ENCODE measurements at places on chromosomes 6 and 20. TPM values are rescaled to one million over a fixed set of nuclear protein-coding genes. Genes with fewer than 3 reads are reported as not detected.

GRCh38 chr6:138336221-138336620, 41.5 kb upstream of the SMIM28 start:
- no peak for DNase-seq

DNA sequence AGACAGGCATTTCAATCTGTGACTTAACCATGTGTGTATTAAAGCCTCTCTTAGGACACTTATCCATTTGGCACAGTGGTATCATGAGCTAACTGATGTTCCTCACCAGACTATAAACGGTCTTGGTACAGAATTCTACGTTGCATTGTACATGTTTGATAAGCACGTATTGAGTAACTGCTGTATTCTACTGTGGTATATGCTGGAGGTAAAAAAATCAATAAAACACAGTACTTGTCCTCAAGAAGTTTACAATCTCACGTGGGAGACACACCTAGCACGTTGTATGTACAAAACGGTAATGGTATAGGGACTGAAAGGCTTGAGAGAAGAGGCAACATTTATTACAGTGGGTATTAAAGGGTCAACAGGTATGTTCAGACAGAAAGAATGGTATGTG, 33.2 kb upstream of the FAM83C start:
- no peak for DNase-seq

DNA sequence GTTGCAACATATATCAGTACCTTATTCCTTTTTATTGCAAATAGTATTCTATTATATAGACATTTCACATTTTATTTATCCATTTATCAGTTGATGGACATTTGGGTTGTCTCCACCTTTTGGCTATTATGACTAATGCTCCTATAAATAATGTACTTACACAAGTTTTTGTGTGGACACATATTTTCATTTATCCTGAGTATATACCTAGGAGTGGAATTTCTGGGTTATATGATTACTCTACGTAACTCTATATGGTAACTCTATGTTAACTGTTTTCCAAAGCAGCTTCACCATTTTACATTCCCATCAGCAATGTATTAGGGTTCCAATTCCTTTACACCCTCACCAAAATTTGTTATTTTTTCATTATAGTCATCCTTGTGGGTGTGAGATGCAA, 405.0 kb downstream of the ESR1 start:
- no peak for DNase-seq

GRCh38 chr6:33990061-33990541, 155.8 kb downstream of the GRM4 start:
- no peak for DNase-seq

DNA sequence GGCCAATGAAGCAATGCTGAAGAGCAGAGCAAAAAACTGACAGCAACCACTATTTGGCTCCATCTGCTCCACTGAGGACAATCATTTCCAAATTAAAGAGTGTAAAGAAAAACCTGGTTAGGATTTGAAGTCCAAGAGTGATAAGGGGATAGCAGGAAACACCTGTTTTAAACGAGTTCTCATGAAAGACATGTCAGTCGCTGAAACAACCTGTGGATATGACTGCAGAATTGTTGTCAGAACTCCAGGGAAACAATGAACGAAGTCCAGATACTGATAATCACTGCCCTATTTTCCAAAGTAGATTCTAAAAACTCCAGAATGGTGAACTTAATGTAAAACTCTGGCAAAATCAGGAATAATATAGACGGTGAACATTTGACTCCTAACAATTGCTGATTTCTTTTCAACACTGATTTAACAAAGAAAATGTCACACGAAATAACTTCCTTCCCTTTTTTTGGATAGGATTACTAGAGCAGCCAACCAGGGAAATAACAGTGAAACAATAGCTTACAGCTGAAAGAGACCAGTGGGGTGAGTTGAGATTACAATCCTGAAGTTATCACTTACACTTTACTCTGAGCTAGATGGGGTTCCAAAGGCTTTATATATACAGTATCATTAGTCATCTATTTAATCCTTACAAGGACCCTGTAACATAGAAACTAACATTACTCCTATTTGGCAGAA, 83.7 kb downstream of the ELOVL5 start:
- no peak for DNase-seq

GRCh38 chr6:155103816-155104366, 108.8 kb downstream of the TIAM2 start:
- DNase-seq: no peak

- no peak for DNase-seq
Measured at GRCh38 chr20:42492290-42492689, 697.4 kb downstream of the PTPRT start.

- DNase-seq: peak; percentile 34
Measured at GRCh38 chr20:25300496-25301170, 52.7 kb downstream of the PYGB start.

- DNase-seq: no peak
Measured at GRCh38 chr6:2713473-2714110, 37.1 kb downstream of the MYLK4 start.

GRCh38 chr6:129494099-129494498, 215.9 kb downstream of the ARHGAP18 start:
- peak; percentile 46 for DNase-seq

DNA sequence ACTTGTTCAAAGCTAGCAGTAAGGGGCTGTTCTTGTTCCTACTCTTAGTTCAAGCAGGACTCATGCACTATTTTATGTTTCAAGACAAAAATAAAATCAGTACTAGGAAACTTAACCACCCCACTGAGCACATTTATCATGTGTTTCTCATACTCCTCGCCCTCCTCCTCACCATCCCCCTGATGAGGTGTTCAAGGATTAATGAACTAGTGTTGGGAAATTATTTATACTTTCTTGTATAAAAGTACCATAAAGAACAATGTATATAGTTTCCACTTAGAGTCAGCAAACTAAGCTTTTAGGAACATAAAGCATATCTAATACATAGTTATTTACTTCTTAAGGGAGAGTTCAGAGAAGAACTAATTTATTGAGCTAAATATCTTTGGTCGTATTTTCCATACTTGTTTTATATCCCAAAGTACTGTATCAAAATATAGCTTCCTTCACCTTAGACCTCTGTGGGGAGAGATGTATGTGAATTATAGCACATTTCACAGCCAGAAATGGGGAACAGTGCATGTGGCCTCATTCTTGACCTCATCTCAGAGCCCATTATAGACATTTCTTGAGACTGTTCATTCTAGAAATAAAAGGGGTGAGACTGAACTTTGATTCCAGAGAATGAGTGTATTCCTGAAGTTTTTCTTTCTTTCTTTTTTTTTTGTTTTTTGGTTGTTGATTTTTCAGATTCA, 326.5 kb upstream of the MAP3K7 start:
- no peak for DNase-seq

DNA sequence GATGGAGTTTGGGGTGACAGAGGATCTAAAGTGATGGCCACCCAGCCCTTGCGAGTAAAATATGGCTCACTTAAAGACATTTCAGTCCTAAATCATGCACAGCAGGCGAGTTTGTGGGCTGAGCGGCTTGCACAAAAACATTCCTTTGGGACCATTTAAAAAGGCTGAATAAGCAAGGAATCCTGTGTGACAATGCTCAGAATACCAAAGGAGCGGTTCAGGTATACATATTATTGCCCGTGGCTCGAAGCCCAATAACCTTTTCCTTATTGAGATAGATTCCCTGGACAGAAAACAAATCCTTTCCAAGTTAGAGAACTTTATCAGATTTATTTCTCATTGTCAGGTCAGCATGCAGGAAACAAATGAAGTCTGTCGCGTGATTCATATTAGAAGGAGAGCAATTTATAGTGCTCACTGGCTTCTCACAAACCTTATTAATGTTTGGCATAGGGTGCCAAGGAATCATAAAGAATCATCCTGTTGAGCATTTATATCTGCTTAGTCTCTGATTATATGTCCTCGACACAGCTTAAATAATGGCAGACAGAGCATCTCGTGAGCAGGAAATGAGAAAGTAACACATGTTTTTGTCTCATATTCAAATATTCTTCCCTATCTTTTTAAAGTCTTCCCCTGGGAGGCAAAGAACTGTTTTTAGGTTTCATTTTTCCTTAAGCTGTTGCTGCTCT, 121.3 kb downstream of the TRMT11 start:
- no peak for DNase-seq

DNA sequence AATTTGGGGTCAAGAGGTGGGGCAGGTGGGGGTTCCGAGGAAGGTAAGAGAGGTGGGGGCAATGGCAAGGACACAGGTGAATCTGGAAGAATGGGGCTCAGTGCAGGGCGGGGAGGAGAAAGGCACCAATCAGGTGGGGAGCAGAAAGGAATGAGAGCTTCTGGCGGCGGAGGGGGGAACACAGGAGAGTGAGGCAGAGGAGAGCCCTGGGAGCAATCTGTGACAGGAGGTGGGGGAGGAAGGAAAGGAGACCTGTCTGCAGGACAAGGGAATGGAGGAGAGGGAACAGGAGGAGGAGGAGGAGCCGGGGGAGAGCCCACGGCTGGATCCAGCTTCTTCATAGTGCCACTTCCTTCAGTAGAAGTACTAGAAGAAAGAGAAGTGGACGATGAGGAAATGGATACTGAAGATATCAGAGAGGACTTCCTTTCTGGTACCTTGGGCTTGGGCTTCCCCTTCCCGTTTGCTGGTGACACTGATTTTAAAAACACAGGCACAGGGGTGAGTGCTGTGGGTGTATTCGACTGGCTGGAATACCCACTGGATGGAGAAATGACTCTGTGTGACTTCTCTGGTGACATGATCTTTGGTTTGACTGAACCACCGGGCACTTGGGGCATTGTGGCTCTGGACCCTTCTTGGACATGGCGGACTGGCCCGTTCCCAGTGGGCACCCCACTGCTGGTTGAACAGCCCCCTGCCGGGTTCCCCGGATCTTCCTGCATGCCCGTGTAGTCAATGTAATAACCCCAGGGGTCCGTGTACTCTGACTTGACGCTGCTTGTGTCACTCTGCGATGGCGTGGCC, 27.4 kb downstream of the HEBP2 start:
- no peak for DNase-seq

- no peak for DNase-seq
Measured at GRCh38 chr6:118899948-118900347, 6.0 kb downstream of the ASF1A start.

DNA sequence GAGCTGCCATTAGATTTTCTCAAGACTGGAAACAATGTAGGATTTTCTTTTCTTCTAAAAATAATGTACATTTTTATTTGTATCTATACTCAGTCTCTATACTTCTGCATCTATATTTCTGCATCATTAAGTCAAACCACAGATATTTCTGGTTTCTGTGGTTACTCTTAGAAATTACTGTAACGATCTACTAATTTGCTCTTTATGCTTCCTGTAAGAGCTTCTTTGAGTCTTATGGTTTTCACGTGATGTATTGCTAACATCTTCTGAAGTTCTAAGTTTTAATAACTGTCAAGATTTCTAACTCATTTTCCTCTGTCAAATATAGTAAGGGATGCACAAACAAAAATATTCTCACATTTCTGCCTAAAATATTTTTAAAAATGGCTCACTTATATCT, 1144.5 kb downstream of the HACE1 start:
- no peak for DNase-seq

DNA sequence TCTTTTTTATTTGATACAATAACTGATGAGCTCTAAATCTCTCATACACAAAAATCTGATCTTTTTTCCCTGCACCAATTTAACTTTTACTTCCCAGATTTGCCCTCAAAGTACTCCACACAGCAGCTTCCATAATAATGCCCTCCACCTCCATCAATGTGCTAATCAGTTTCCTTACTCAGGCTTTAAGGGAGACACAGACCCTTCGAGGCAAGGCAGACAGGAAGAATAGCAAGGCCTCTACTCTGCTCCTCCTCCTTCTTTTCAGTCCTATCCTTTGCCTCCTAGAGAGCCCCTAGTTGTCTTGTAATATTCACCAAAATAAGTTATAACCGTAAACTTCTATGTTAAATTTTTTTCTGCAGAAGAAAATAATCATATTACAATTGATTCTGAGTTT, 444.9 kb upstream of the RNF217 start:
- DNase-seq: no peak

GRCh38 chr20:25139029-25139705, 56.3 kb upstream of the ENTPD6 start:
- no peak for DNase-seq

DNA sequence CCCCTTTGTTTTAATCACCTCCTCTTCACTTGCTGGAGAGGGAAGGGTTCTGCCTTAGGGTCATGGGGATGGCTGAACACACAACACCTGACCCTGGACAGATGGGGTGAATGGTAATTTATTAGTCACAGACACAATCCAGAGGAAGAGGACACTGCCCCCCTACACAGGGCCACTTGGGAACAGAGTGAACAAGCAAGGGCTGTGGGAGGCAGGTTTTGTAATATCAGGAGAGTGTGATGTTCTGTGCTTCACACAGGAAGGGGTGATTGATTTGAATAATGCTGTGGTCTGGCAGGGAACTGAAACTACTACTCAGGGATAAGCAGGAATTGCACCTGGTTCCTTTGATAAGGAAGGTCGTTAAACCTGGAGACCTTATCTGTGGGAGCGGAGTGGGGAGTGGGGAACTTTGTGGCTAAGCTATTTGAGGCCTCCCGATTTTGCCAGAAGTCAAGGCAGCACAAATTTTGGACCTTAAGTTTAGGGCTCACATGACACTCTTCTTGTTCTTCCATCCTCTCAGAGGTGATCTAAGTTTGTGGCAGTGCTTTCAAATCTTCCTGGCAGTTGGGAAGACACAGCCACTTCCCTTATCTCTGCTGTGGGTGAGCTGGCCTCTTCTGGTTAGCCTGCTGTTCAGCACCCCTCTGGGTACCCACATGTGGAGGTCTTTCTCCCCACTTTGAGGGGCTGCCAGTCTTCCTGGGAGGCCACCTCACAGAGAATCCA, 77.8 kb downstream of the CD164 start:
- peak; percentile 2 for DNase-seq

GRCh38 chr6:27471365-27472115, 1.4 kb downstream of the ZNF184 start:
- DNase-seq: no peak

- DNase-seq: peak; percentile 92
Measured at GRCh38 chr6:161038229-161039031, 46.9 kb downstream of the MAP3K4 start.

DNA sequence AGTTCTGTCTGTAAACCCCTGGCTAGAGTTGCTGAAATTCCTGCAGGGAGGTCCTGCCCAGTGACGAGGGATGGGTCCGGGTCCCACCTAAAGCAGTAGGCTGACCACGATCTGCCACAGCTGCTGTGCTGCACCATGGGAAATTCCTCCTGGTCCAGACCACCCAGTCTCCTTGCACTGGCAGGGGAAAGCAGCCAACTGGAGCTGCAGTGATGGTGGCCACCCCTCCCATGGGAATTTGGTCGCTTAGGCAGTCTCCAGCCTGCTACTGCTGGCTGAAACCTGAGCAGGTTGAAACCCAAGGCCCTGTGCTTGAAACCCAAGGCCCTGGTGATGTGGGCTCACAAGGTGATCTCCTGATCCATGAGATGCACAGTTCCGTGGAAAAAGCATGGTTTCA, 23.9 kb upstream of the MOXD1 start:
- DNase-seq: no peak

GRCh38 chr6:18314317-18314997, 50.1 kb upstream of the DEK start:
- DNase-seq: no peak

The ULBP2 gene
- 1.8 TPM for total RNA-seq

The DLGAP4 gene
- total RNA-seq: 25.9 TPM

The DDX43 gene
- total RNA-seq: 3.1 TPM

The PPP1R14C gene
- 0.17 TPM for total RNA-seq

The MCCD1 gene
- not detected for total RNA-seq

The FITM2 gene
- 8.6 TPM for total RNA-seq

The C6orf163 gene
- 1.8 TPM for total RNA-seq

The CFAP61 gene
- 0.26 TPM for total RNA-seq

The SLC17A1 gene
- not detected for total RNA-seq

The MTFR2 gene
- 0.26 TPM for total RNA-seq

The ERVFRD-1 gene
- total RNA-seq: not detected

The PROKR2 gene
- total RNA-seq: not detected

The MUC22 gene
- not detected for total RNA-seq

The GMPR gene
- total RNA-seq: 7.2 TPM

The WFDC2 gene
- total RNA-seq: not detected
